ENCODE measurements at places on chromosomes 2 and 18. TPM values are rescaled to one million over a fixed set of nuclear protein-coding genes. Genes with fewer than 3 reads are reported as not detected.
A peak's percentile ranks its signal among the peaks of the same experiment; 100 is the strongest.

GRCh38 chr2:241771286-241772062, 5.1 kb upstream of the GAL3ST2 start:
- no peak for DNase-seq
- no peaks in the 10 kb centered on the region for H3K4me1 ChIP-seq
- H3K4me3 ChIP-seq: no peak overlapping the region
- H3K27ac ChIP-seq: no peak overlapping the region
- no peaks in the 10 kb centered on the region for H3K27me3 ChIP-seq

DNA sequence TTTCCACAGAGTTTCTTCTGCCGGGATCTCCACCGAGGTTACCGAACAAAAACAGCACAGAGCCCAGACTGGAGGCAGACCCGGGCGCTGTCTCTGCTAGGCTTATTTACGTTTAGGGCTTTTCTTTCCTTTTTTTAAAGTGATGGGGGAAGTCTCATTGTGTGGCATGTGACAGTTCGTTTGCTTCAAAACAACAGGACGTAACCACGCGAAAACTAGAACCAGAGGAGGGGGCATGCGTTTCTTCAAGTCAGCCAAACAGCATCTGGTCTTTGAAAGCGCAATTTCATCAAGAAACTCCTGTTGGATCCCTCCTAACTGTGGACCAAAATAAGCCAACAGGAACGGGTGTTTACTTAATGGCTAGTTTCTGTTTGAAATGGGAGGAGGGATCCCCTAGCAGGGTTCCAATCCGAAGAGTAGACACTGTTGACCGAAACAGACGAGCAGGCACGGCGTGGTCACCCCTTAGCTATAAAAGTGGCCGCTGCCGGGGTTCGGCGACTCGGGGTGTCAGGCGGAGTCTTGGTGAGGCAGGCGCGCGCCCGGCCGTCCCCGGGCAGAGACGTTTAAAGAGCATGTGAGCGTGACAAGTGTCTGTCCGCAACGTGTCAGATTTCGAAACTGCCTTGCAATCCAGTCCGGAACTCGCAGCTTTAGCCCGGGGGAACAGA, 997 bp upstream of the TGIF1 start:
- no peaks in the 10 kb centered on the region for H3K27me3 ChIP-seq
- peak overlapping the region; percentile 100 for H3K27ac ChIP-seq
- peak; percentile 65 for DNase-seq

DNA sequence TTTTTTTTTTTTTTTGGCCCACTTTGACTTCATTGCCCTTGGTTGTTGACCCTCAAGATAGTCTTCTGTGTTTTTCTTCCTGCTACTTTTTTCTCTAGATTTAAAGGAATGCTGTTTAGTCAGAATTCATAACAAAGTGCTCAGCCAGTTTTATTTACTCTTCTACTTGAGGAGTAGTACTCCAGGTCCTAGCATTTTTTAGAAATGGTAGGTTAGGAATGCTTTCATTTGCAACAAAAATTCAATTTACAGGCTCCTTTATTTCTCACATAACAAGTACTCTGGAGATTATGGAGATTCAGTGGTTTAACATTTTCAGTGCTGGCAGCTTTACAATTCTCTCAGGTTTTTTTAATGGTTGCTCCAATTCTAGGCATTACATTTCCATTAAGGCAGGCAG, 58.2 kb downstream of the KIAA1328 start:
- no peaks in the 10 kb centered on the region for H3K36me3 ChIP-seq
- DNase-seq: no peak
- H3K4me3 ChIP-seq: no peak overlapping the region
- no peaks in the 10 kb centered on the region for H3K27me3 ChIP-seq

GRCh38 chr2:217801115-217801531, 201.7 kb downstream of the TNS1 start:
- no peaks in the 10 kb centered on the region for H3K27me3 ChIP-seq
- no peak overlapping the region for H3K4me3 ChIP-seq
- H3K4me1 ChIP-seq: peaks cover 11% of the 10 kb centered on the region
- no peak for DNase-seq
- peak overlapping the region; percentile 31 for H3K27ac ChIP-seq

GRCh38 chr2:70044290-70045040, 42.8 kb upstream of the PCBP1 start:
- no peaks in the 10 kb centered on the region for H3K4me1 ChIP-seq
- no peak overlapping the region for H3K4me3 ChIP-seq
- H3K36me3 ChIP-seq: peaks cover 7% of the 10 kb centered on the region

MORN2 gene
- 3.4 TPM for total RNA-seq

ABCB11 gene
- not detected for total RNA-seq

- H3K36me3 ChIP-seq: no peaks in the 10 kb centered on the region
- DNase-seq: no peak
- no peak overlapping the region for H3K4me3 ChIP-seq
- H3K4me1 ChIP-seq: peaks cover 9% of the 10 kb centered on the region
- H3K27me3 ChIP-seq: no peaks in the 10 kb centered on the region
These were observed 85.6 kb downstream of the NCOA1 start for GRCh38 chr2:24576617-24577016.

- H3K36me3 ChIP-seq: no peaks in the 10 kb centered on the region
- no peaks in the 10 kb centered on the region for H3K27me3 ChIP-seq
- H3K4me1 ChIP-seq: no peaks in the 10 kb centered on the region
- no peak for DNase-seq
These were observed 6.5 kb upstream of the MTERF4 start for GRCh38 chr2:241108271-241109209.

- no peak for DNase-seq
- no peaks in the 10 kb centered on the region for H3K27me3 ChIP-seq
- peaks cover 10% of the 10 kb centered on the region for H3K4me1 ChIP-seq
- no peak overlapping the region for H3K27ac ChIP-seq
- H3K4me3 ChIP-seq: peak overlapping the region; percentile 79
These were observed 829 bp downstream of the ACVR1C start for GRCh38 chr2:157627594-157628476.

CD226 gene
- 3.7 TPM for total RNA-seq

DNA sequence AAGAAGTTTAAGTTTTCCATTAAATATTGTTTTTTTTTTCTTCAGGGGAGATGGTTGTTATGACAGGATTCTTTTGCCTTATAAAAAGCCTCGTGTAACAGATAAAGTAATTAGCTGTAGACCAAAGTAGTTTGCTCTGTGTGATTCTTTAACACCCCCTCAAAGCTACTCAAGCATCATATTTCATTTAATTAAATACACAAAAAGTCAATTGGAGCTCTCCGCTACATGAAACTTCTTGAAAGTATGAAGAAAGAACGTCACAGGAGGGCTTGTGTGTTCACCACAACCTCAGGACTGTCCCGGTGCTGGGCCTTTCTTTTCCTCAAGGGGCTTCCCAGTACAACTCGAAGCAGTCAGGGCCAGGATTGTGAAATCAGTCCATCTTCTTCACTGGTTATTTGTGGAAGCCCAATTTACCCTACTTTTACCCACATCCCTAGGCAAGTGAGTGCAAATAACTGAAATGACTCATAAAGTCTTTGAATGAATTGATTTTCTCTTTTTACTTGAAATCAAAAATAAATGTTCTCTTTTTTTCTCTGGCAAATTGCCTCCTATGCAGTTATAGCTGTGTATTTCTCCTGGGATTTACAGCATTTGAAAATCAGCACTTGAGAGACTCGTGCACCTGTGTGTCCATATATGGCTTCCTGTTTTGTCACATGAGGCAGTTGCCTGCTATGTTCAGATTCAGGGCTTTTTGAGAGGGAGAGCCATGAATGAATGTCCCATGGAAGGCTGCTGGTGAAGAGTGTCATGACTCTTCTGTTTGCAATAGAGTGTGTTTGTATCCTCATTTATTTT, 48.6 kb downstream of the LINC00305 start:
- no peaks in the 10 kb centered on the region for H3K27me3 ChIP-seq
- no peaks in the 10 kb centered on the region for H3K36me3 ChIP-seq

ATP8B1 gene
- total RNA-seq: 111 TPM

GPR45 gene
- not detected for total RNA-seq

GRCh38 chr2:46584134-46584848, 104.9 kb downstream of the TMEM247 start:
- H3K27ac ChIP-seq: no peak overlapping the region
- no peak for DNase-seq
- no peaks in the 10 kb centered on the region for H3K4me1 ChIP-seq
- no peaks in the 10 kb centered on the region for H3K27me3 ChIP-seq
- H3K36me3 ChIP-seq: peaks cover 11% of the 10 kb centered on the region

POTEE gene
- not detected for total RNA-seq

GRCh38 chr18:37578886-37579513, 13.4 kb upstream of the CELF4 start:
- DNase-seq: no peak
- no peaks in the 10 kb centered on the region for H3K36me3 ChIP-seq
- no peaks in the 10 kb centered on the region for H3K27me3 ChIP-seq
- H3K27ac ChIP-seq: no peak overlapping the region

DNA sequence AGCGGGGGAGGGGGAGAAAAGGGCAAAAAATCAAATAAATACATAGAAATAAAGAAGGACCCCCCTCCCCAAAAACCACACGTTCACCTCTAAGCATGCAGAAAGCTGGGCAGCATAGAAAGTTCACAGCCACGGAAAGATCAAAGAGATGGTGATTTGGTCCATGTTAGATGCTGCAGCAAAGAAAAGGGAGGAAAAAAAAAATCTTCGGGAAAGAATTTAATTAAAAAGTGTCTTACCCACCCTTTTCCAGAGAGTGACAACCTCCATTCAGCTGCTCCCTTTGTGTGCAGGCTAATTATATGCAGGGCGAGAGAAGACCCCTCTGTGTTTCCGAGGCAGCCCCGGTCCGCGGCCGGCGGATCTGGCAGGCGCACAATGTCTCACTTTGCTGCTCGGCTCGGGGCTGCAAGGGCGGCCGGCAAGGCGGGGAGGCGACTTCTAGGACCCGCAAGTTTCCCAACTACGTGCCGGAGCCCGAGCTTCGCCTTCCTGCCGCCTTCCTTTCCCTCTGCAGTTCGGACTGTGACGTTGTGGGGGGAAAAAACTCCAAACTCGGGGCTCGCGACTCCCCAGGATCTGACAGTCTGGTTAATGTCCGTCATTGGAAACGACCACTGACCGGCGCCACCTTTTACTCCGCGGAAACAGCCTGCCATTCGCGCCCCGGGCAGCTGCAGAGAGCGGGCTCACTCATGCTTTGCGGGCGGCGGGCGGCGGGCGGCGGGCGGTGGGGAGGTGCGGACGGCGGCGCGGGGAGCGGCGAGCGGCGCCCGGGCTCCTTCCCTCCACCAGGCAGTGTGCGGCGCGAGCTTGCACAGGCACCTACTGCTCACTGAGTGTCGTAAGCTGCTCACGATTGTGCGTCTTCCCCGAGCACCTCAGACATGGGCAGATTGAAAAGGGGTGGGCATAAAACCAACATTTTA, at the start of gene LRRTM1:
LRRTM1 (minus strand) TSS at position 844 of the 929 bp plus-strand sequence. CDS start 933 bp downstream, outside the sequence.
- H3K36me3 ChIP-seq: no peaks in the 10 kb centered on the region
- no peaks in the 10 kb centered on the region for H3K4me1 ChIP-seq
- DNase-seq: no peak
- H3K4me3 ChIP-seq: peak within 1 kb of the TSS; percentile 25
- no peak within 1 kb of the TSS for H3K27ac ChIP-seq

DNA sequence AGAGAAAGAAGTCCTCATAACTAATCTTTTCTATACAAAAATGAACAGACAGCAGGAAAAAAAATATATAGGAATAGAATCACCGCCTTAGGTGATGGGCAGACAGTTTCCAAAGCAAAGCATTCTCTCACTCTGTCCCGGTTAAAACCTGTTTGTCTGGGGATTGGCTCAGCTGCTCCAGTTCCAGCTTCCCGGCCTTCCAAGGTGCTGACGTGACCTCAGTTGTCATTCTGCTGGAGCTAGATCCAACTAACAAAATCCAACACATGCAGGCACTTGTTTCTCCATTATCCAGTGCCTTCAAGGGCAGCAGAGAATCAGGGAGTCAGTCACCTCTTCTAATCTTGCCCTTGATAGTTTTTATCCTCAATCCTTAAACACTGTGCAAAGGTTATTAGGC, 52.8 kb downstream of the IKZF2 start:
- H3K27ac ChIP-seq: no peak overlapping the region
- no peaks in the 10 kb centered on the region for H3K36me3 ChIP-seq
- no peaks in the 10 kb centered on the region for H3K27me3 ChIP-seq
- H3K4me3 ChIP-seq: no peak overlapping the region
- DNase-seq: no peak

- no peak overlapping the region for H3K4me3 ChIP-seq
- H3K27ac ChIP-seq: no peak overlapping the region
- H3K27me3 ChIP-seq: no peaks in the 10 kb centered on the region
- H3K36me3 ChIP-seq: no peaks in the 10 kb centered on the region
These were observed 11.0 kb downstream of the SLC4A3 start for GRCh38 chr2:219638217-219638947.

- DNase-seq: no peak
- H3K4me3 ChIP-seq: peak overlapping the region; percentile 62
- H3K27me3 ChIP-seq: no peaks in the 10 kb centered on the region
- H3K27ac ChIP-seq: no peak overlapping the region
- H3K4me1 ChIP-seq: peaks cover 10% of the 10 kb centered on the region
These were observed 761 bp downstream of the ST8SIA5 start for GRCh38 chr18:46756025-46756558.

DNA sequence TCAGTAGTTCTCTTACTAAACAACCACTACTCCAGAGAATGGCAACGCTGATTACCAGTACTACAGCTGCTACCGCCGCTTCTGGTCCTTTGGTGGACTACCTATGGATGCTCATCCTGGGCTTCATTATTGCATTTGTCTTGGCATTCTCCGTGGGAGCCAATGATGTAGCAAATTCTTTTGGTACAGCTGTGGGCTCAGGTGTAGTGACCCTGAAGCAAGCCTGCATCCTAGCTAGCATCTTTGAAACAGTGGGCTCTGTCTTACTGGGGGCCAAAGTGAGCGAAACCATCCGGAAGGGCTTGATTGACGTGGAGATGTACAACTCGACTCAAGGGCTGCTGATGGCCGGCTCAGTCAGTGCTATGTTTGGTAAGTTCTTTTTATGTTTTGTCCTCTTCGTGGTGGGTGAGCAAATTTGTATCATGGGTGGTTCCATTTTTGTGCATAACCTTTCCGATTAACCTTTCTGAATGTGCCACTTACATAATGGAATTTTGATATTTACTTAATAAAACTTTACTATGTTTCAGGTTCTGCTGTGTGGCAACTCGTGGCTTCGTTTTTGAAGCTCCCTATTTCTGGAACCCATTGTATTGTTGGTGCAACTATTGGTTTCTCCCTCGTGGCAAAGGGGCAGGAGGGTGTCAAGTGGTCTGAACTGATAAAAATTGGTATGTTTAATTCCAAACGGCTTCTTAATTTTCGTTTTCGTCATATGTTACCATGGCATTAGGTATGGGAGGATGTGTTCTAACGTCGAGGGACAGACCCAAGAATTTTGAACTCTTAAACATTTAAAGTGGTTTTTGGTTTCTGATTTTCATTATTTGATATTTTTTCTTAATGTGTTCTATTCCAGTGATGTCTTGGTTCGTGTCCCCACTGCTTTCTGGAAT, 1.3 kb downstream of the SLC20A1 start:
- no peak overlapping the region for H3K27ac ChIP-seq
- H3K36me3 ChIP-seq: peaks cover 5% of the 10 kb centered on the region
- peaks cover 14% of the 10 kb centered on the region for H3K4me1 ChIP-seq
- no peak for DNase-seq

GRCh38 chr18:44601447-44601846, 79.2 kb upstream of the SETBP1 start:
- no peak for DNase-seq
- H3K27me3 ChIP-seq: no peaks in the 10 kb centered on the region
- H3K36me3 ChIP-seq: no peaks in the 10 kb centered on the region
- H3K27ac ChIP-seq: no peak overlapping the region

DNA sequence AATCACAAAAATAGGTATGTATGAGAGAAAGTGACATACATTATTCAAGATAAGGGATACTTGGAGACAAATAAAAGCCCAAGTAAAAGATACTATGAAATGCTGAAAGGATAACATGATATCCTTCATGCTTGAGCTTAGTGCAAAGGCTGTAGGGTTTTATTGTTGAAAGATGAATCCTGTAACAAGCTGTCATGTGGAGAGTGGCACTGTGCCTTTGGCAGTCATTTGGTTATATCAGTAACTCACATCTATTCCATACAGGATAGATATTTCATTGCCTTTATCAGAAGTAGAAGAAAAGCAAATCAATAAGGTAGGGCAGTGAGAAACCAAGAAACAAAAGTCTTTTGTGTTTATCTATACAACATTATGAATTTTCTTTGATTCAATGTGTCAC, 211.0 kb downstream of the ZNF385B start:
- DNase-seq: no peak
- no peak overlapping the region for H3K4me3 ChIP-seq
